Adrenal gland (tissue), 19 donors: ENCODE measurements at places on chromosomes 11 and 22. TPM values are rescaled to one million over a fixed set of nuclear protein-coding genes. Genes with fewer than 3 reads are reported as not detected.

Gene RAC2
- polyA plus RNA-seq, result 11.0 TPM

Gene HTR3A
- 0.13 TPM for polyA plus RNA-seq

Gene SPDYC
- not detected for polyA plus RNA-seq

Gene PIK3IP1
- polyA plus RNA-seq, result 22.8 TPM

Gene CFAP300
- 4.6 TPM for polyA plus RNA-seq

Gene PNPLA5
- polyA plus RNA-seq, result not detected

Gene OR5P2
- not detected for polyA plus RNA-seq

Gene ANKRD13D
- 8.7 TPM for polyA plus RNA-seq
